Stimulated activated CD8-positive, alpha-beta memory T cell treated with anti-CD3 and anti-CD28 coated beads, Interleukin-7, amount 100 ng/mL, for 1 hour (primary cell): ENCODE measurements at places on chromosomes 13 and 19.

DNA sequence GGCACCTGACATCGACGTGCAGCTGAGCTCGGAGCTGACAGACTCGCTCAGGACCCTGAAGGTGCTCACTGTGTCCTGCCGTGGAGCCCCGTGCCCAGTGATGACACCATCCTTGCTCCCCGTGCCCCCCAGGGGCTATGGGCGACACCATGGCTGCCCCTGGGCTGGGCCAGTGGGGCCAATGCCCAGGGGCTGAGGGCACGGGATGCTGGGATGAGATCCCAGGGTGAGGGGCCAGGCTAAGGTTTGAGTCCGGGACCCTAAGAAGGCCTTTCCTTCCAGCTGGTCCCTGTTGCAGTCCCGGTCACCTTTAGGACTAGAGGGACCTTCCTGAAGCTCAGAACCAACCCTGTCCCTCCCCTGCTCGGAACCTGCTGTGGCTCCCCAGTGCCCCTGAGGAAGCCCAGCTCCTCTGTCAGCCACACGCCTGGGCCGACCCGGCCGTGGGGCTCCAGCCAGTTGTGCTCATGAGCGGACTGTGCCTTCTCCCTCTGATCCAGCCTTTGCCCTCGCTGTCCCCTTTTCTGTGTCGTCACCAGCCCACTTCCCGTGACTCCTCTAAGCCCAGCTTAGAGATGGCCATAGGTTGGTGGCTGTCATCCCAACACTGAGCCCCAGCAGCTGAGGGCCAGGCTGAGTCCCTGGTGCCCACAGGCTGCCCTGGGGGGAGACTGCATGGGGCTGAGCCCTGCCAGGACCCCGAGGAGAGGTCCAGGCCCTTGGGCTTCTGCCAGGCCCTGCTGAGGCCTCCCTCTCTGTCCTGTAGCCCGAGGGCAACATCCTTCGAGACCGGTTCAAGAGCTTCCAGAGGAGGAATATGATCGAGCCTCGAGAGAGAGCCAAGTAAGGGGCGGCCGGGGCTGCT lies 10.6 kb downstream of the NOP53 start:
- DNase-seq = no peak

GRCh38 chr19:45439569-45440258 lies 16.0 kb upstream of the ERCC1 start:
- DNase-seq = peak; percentile 74

- no peak for DNase-seq
These were observed 15.1 kb downstream of the TICAM1 start for GRCh38 chr19:4816202-4816949.

DNA sequence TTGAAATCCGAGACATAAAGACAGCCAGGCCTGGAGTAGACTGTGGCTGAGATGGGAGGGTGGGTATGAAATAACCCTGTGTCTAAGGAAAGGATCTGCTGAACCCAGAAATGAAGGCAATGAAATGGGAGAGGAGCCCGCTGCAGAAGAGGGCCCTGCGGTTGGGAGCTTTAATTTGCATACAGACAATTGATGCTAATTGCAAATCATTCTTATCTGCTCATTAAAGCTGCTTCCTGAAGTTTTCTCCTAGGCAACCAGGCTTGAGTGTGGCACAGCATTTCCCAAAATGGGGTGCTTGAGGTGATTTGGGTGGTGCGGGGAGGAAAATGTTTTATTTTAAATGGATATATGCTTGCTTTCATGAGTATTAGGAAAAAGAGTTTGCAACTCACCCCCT lies 55.4 kb downstream of the DPF1 start:
- DNase-seq = no peak

GRCh38 chr13:43939086-43939485 lies 59.4 kb downstream of the LACC1 start:
- no peak for DNase-seq

DNA sequence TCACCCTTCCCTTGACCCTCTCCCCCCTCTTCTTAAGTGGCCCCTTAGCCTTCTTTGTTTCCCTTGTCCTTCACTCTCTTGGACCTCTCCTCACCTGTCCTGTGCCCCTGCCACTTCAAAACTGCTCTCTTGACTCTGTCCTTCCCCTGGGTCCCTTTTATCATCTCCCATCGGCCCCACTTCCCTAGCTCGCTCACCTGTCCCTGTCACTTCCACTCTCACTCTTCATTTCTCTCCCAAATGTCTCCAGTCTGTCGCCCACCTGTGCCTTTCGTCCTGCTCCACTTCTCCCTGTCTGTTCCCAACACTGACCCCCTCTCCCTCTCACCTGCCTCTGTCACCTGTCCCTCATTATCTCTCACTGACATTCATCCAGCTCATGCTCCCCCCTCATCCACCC lies 699 bp downstream of the IFNL1 start:
- no peak for DNase-seq

DNA sequence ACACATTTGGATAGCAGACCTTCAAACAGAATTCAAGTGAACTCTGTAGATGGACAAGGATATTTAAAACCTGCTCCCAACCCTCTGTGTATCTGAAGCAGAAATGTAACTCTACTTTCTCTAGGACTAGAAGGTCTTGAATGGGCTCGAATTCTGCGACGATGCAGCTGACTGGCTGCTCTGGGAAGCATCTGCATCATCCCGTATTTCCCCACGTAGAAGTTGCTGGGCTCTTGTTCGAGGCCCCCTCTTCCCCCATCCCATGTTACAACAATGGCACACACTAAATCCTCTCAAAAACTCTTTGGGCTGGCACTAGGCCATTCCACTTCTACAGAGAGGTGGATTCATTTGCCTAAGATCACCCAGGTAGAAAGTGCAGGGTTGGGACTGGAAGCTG lies 15.0 kb downstream of the C19orf81 start:
- no peak for DNase-seq

- no peak for DNase-seq
These were observed 141.9 kb downstream of the ZIC5 start for GRCh38 chr13:99829593-99830239.

DNA sequence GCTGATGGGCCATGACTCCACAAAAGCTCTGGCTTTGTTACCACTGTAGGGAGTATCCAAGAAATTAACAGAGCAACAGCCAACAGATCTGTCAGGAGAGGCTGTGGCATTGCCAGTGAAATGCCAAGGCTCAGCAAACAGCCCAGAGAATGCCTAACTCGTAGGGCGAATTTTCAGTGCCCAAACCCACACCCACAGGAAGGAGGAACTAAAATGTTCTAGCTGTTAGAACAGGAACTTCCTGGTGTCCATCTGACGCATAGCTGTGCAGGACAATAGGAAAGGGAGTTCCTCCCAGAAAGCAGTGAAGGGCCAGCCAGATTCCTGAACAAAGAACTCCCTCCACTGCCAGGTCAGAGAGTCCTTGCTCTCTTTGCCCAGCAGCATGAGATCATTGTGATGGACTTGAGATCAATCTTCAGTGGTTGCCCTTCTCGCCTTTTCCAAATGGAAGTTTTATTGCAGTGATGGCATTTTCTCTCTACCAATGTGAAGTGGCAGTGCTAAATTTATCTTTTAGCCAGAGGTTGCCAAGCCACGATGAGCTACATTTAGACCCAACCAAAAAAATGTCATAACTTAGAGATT lies 224.2 kb upstream of the STARD13 start:
- no peak for DNase-seq

DNA sequence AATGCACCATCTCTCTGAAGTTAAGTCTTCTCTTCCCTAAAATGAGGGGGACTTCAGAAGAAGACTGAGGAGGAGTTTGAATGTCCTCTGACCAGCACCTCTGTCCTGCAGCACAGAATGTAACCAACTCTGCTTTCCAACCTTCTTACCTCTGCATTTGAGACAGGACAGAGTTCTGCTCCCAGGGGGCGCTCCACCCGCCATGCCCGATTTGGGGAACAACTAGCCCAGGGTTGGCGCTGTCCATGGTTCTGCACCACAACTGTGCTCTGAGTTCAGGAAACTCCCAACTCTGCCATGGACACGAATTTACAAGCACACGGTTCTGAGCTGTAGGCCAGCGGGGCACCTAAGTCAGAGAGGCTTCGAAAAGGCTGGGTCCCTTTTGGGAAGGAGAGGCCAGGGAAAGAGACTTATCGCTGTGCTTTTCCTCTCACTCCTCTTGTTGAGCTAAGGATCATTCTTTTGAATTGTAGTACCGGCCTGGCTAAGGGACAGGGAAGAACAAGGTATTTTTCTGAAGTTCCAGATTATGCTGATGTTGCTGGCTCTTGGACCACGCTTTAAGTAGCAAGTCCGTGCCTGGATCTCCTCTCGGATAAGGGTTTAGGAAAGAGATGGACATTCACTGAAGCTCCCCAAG lies 22.2 kb downstream of the SIGLEC5 start:
- peak; percentile 17 for DNase-seq

DNA sequence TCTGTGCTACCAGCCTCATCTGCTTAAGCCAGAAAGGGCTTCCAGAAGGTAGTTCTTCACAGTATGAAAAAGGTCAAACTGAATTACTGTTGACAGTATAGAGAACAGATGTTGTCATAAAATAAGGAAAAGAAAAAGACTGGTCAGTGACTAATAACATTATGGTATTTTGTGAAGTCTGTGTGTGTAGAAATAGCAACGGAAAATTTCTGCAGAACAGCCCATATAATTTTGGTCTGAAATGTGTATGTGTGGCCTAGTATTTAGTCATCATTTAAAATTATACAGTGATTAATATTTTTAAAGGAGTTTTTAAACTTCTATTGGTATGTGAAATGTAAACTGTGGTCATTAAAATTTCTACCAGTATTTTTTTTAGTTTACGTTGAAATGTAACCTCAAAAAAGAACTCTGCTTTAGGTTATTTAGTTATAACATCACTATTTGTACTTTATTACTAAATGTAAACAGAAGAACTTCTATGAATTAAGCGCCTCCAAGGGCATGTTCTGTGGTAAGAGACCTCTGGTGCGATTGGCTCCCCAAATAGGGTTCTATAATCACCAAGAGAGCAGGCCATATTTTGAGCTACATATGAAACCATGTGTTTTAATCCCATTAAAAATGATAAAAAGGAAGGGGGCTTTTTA lies 3.3 kb upstream of the GPR183 start:
- no peak for DNase-seq

- no peak for DNase-seq
These were observed 7.4 kb upstream of the ESD start for GRCh38 chr13:46804391-46804815.

- no peak for DNase-seq
These were observed 681.7 kb downstream of the PCDH17 start for GRCh38 chr13:58313219-58313618.

DNA sequence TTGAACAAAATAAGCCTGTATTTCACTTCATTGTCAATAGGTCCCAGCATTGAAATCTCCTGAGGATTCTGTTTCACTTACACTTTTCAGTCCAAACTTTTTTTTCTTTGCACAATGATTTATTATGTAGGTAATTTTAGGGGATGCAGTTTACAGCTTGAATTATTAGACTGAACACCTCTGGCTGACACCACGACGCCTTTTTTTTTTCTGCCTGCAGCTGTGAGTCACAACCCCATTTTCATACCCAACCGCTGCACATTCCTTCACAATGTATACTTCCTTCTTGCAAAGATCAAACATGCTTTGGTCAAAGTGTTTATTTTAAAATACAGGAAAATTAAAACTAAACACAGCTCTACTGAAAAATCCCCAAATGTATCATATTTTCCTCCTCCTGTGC lies 11.4 kb downstream of the ZIC2 start:
- no peak for DNase-seq
